Bronchus fibroblast of lung (primary cell): ENCODE measurements at places on chromosomes 3 and 15. TPM values are rescaled to one million over a fixed set of nuclear protein-coding genes. Genes with fewer than 3 reads are reported as not detected.

Gene EFCAB12
- total RNA-seq = 0.15 and 0.17 TPM in 2 replicates

Gene FAIM
- total RNA-seq = 11.1 TPM in 2 replicates

Gene RBMS3
- 13.6 and 15.8 TPM in 2 replicates for total RNA-seq

Gene OR5K1
- not detected in 2 replicates for total RNA-seq

Gene WNT5A
- 31.4 and 33.5 TPM in 2 replicates for total RNA-seq

Gene ISLR2
- total RNA-seq = not detected in 2 replicates
